Osteocyte (in vitro differentiated cells): ENCODE measurements at places on chromosomes 1 and 21. TPM values are rescaled to one million over a fixed set of nuclear protein-coding genes. Genes with fewer than 3 reads are reported as not detected.

ASTN1 gene
- not detected in 2 replicates for total RNA-seq

HES3 gene
- total RNA-seq = not detected in 2 replicates

SYT11 gene
- total RNA-seq = 5.3 TPM in 2 replicates

CRABP2 gene
- total RNA-seq = 144 and 146 TPM in 2 replicates

DYNLT5 gene
- total RNA-seq = 0.18 and 0.35 TPM in 2 replicates

MAGI3 gene
- 7.0 and 8.9 TPM in 2 replicates for total RNA-seq

KHDC4 gene
- total RNA-seq = 48.8 and 53.7 TPM in 2 replicates

PLPP3 gene
- 157 and 166 TPM in 2 replicates for total RNA-seq

FNDC5 gene
- 2.0 and 3.2 TPM in 2 replicates for total RNA-seq

SEMA4A gene
- total RNA-seq = 1.6 and 1.8 TPM in 2 replicates

KRTAP13-2 gene
- not detected in 2 replicates for total RNA-seq

DNA sequence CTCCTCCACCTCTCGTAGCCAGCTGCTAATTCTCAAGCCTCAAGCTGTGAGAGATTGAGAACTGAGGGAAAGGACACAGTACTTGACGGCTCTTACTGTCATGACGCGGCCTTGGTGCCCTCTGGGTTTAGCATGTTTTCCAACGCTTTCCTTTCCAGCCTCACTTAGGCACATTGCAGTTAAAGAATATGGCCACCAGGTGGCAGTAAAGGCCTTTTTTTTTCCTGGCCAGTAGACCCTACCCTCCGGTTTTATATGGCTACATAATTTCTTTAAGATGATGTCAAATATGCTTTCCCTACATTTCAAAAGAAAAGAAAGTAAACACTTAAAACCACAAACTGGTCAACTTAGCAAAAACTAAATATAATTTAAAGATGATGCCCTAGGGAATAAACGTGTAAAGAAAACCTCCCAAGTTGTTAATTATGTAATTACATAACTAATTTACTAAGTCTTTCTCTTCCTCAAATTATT, 56.8 kb upstream of the PRDX6 start:
- peak; percentile 87 for DNase-seq

DNA sequence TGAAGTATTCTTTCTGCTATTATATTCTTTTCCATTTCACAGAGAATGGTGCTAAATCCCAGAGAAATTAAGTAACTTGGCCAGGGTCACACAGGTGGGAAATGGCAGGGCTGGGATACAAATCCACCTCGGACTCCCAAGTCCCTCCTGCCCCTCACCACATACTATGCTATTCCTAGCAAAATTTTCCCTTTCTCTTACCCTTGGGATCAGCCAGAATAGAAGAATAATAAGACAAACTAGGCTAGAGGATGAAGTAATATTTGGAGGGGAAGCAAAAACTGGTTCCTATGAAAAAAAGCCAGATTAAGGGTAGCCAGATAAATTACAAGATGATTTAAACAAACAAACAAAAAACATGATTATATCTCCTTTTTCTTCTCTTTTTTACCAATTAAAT, 62.5 kb downstream of the TGFB2 start:
- DNase-seq = no peak

GRCh38 chr1:172917972-172918371, 132.8 kb downstream of the TNFSF18 start:
- no peak for DNase-seq

DNA sequence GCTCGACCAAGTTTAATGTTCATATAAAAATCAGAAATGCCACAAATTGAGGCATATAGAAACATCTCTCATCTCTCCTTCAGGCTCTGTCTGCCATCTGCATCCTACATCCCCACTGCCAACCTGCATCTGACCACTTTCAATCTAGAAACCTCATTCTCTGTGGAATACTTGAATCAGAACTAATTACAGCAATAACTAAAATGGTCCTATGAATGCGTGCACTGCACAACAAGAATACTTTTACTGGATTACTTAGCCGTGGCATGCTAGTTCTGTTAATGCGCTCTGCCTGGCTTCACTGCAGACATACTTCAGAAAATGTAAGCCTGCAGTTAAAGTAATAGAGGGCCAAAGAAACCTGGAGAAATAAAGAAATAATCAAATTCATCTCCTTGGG, 89.8 kb upstream of the NR5A2 start:
- DNase-seq = no peak

- DNase-seq = no peak
Measured at GRCh38 chr1:75725861-75726361, 1.4 kb downstream of the ACADM start.

DNA sequence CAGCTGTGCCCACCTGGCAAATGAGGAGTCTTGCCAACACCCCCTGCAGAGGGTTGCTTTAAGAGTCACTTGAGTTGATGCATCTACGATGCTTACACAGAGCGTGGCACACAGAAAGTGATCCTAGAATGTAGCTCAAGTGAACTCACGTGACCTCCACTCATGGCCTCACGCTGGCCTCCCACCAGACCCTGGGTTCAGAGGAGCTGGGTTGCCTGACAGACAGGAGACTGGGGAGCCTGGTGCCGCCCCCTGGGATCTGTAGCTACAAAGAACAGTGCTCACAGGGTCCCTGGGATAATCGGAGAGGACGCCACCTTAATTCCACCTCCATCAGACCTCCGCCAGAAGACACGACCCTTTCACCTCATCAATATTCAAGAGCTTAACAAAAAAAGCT, 81.4 kb upstream of the CASZ1 start:
- DNase-seq = no peak

GRCh38 chr21:34335316-34335715, 28.5 kb upstream of the KCNE2 start:
- no peak for DNase-seq

DNA sequence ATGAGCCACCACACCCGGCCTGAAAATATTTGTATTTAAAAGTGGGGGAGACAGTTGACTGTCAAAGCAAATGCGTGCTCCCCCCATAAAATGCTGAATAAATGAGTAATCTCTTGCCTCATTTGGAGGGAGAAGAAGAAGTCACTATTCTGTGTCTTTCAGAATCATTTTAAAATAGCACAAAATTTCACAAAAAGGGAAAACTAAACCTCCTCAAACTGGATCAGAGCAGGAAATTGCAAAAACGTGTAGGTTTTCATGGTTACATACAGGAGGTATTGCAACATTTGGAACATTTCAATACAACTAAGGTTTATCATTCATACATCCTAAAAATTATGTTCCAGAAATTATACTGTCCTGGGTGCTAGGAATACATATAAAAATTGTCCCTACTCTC, 13.6 kb downstream of the MTF1 start:
- DNase-seq = no peak

DNA sequence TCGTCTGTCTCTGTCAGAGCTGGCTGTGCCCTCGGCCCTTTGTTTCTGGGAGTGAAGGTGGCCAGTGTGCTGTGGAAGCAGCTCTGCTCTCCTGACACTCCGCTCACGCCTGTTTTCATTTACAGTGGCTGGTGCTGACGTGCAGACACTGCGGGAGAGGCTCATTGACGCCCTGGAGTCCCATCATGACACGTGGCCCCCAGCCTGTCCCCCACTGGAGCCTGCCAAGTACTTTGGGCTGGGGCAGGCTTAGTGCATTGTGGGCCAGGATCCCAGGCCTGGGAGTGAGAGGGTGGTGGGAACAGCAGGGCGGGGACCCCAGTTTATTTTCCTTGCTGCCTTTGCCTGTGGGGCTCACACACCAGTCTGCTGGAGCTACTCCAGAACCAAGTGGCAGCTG, 21.1 kb downstream of the QSOX1 start:
- no peak for DNase-seq

GRCh38 chr21:34906401-34906800, 142.7 kb downstream of the RUNX1 start:
- DNase-seq = no peak

DNA sequence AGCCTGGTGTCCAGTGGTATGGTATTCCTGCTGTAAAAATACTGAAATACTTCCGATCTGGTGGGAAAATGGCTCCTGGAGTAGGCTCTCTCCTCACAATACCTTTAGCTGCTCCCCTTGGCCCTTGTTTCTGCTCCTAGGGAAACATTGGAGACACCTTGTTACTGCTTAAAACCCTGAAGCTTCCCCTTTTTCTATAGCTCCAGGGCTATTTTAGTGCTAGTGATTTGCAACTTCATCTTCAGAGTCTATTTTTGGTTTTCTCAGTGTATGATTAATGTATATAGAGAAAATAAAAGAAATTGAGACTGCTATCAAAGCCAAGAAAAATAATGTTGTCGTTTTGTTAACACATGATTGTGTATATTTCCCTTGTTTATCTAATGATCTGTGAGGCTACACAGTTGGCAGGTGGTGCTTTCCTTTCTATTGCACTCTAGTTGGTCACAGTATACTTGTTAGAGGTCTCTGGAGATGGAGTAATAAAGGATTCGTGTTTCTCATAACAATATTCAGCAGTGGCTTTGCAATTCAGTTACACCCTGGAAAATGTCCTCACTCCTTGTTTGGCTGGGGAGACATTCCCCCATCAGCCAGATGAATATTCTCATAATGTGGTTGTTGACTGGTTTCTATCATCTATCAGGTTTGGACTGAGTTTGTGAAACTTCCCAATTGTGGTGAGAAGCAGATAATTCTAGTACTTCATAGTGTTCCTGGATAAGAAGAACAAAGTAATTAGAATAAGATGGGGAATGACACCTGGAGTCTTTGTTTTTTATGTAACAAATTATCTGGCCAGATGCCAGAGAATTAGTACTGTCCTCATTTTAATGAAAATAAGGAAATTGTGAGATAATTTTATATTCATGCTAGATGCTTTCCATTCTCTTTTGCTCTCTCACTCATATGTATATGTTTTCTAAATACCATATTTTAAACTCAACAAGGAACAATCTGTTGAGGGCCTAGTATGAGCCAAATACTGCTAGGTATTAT, 44.8 kb upstream of the CACYBP start:
- no peak for DNase-seq

- no peak for DNase-seq
Measured at GRCh38 chr21:17101696-17102095, 411.1 kb upstream of the CXADR start.

DNA sequence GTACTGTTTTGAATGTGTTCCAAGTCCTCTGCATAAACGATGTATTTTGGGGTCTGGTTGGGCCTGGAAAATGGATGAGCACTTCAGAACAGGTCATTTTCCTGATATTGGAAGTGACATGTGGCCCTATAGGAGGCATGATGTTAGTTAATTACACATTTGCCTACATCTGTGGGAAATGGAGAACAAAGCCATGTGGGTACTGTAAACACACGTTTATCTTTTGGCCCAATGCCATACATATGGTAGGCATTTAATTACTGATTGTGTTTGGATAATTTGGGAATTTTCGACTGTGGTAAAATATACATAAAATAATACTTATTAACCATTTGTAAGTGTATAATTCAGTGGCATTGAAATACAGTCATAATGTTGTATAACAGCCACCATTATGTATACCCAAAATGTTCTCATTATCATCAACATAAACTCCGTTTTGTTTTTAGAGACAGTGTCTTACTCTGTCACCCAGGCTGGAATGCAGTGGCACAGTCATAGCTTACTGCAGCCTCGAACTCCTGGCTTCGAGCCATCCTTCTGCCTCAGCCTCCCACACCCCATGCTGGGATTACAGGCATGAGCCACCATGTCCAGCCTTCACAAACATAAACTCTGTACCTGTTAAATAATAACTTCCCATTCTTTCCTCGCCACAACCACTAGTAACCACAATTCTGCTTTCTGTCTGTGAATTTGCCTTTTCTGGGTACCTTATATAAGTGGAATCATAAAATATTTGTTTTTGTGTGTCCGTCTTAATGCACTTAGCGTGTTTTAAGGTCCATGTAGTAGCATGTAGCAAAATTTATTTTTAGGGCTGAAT, 11.9 kb upstream of the RNPEP start:
- no peak for DNase-seq

- DNase-seq = no peak
Measured at GRCh38 chr1:225885336-225885735, 3.2 kb upstream of the TMEM63A start.

GRCh38 chr1:215888159-215888558, 321.1 kb downstream of the KCTD3 start:
- DNase-seq = no peak

DNA sequence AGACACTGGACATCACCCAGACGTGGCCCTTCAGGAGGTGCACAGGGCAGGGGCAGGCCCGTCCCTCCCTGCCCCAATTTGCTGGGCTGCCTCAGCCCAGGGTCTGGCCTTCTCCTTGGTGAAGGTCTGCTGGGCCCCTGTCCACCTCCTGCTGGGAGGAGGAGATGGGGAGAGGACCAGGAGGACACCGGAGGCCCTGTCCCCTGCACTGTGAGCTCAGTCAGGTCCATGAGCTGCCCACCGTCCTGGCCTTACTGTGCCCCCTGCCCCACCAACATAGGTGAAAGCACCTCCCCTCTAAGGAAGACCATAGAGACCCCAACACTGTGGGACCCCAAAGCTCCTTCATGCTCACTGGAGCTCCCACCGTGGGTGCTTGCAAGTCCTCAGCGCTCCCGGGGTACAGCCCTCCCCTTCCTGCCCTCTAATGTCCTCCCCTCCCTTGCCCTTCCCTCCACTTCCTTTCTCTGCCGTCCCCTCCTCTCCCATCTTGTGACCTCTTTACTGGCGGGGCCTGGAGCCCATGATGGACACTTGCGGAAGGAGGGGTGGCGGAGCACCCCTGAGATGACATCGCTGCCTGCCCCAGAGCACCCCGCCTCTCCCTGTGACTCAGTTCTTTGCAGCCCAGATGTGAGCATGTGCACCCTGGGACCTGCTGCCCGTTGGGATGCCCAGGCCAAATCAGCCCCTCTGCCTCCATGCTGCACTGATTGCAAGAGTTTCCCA, 4.6 kb downstream of the LRRC3 start:
- DNase-seq = no peak

GRCh38 chr1:88774151-88774556, 90.1 kb downstream of the PKN2 start:
- DNase-seq = no peak

GRCh38 chr1:42947965-42948732, 10.5 kb downstream of the SLC2A1 start:
- no peak for DNase-seq

GRCh38 chr21:25456672-25457071, 150.6 kb downstream of the MRPL39 start:
- DNase-seq = no peak

DNA sequence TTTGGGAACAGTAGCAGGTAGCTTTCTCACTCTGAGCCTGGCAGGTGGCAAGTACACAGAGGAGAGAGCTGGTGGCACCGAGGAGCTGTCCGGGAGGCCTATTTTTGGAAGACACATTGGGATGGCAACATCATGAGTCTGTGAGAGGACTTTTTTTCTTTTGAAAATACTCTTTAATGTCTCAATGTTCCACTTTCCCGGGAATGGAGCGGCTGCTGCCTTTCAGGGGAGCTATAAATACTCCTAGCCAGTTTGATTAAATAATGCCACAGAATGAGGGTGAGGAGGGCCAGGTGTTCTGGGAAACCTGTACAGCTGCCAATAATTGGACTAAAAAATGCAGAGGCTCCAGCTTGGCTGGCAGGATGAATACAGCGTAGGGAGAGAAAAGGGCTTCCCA, 93.3 kb upstream of the COG2 start:
- DNase-seq = no peak

GRCh38 chr1:206770531-206771337, at the start of gene IL19:
TSS of gene IL19 (plus strand) at chr1:206770773. CDS start at chr1:206836663, 65,890 bp downstream.
- no peak for DNase-seq

- no peak for DNase-seq
Measured at GRCh38 chr1:216055004-216055403, 368.2 kb downstream of the USH2A start.
